ENCODE measurements at places on chromosomes 12 and 14.
A peak's percentile ranks its signal among the peaks of the same experiment; 100 is the strongest.

GRCh38 chr12:48067250-48067938 lies 38.5 kb downstream of the SENP1 start:
- no peak for DNase-seq

DNA sequence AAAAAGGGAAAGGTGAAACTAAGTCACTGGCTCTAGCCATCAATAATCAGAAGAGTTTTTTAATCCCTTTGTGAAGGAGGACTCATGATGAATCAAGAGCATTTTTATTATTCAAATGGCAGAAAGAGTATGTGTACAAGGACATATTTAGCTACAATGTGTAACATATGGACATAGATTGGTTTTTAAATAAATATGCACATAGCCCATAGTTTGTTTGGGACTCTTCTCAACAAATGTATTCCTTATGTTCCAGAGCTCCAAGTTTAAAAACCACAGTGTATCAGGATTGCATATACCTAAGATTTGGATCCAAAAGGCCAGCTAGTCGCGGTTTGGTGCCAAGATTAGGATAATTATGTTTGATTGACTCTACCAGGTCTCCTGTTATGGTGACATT lies 104.2 kb downstream of the C12orf50 start:
- no peak for DNase-seq

DNA sequence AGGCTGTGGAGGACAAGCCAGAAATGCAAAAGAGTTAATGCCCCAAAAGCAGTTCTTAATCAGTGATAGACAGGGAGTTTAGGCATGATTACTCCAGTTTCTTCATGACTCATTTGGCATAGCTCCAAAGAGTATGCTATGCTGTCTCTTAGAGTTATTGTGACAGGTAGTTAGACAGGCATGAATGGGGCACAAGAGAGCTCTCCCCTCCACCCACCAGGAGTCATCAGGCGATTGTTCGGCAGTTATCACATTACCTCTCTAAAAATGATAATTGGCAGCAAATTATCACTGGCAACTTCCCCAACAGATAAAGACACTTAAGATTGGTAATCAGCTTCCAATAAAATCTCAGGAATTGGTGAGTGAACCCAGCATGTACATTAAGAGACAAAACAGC lies 320.1 kb downstream of the DAD1 start:
- peak; percentile 25 for DNase-seq

- no peak for DNase-seq
Observed at GRCh38 chr12:110431957-110432587, 18.1 kb downstream of the ARPC3 start.

DNA sequence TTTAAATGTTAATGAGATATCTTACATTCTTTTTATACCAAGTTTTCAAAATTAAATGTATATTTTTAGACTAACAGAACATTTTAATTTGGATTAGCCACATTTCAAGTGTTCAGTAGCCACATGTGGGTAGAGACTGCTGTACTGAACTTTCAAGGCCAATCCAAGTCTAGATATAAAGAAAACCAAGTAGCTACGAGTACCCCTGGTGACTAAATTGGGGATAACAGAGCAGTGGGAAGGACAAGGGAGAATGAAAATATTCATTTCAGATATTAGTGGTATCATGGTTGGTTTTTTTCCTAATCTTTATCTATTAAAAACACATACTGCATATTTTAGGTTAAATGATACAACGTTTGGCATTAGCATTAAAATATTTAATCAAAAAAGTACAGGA lies 69.4 kb upstream of the RHOJ start:
- DNase-seq: peak; percentile 6

GRCh38 chr12:50354908-50355307 lies 41.5 kb downstream of the FAM186A start:
- DNase-seq: peak; percentile 9

DNA sequence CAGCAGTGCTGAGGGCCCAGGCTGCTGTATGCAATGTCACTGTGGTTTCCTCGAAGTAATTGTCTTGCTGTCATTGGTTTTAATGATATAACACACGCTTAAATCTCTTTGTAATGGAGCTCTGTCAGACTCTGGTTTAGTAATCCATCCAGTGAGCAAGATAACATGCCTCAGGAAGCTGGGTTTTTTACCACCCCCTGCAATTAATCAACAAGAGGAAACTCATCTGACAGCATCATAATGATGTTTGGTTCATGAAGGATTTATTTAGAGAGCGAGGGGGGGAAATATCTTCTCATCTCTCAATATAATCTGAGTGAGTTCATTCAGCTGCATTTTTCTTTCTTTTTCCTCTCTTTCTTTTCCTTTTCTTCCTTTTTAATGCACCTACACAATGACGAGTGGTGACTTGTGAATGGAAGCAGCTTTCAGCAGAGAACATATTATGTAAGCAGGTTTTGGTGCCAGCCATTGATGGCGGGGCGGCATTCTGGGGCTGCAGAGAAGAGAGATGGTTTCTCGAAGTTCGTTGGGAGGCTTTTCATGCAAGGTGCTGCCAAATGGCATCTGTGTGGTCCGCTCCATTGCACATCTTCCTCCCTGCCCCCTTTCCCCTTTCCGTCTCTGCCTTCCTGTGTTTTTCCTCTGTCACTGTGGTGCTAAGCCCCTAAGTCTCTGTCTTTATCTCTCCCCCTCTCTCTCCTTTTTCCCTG lies 6.7 kb downstream of the RPH3A start:
- no peak for DNase-seq

DNA sequence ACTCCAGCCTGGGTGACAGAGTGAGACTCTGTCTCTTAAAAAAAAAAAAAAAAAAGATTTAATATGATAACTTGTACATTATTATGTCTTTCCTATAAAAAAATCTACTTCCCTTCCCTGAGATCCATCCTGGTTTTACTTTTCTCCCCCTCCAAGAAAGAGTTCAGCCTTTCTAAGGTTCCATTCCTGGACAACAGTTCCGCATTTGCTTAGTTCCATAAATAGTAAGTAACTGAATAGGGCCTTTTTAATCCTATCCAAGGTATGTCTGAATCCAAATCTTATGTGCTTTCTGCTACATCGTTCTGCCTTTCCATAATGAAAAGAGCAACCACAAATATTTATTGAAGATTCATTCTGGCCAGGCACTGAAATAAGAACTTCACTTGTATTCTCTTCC lies 187.8 kb downstream of the DACT1 start:
- peak; percentile 22 for DNase-seq

- DNase-seq: no peak
Observed at GRCh38 chr14:97120611-97121031, 323.4 kb downstream of the VRK1 start.

DNA sequence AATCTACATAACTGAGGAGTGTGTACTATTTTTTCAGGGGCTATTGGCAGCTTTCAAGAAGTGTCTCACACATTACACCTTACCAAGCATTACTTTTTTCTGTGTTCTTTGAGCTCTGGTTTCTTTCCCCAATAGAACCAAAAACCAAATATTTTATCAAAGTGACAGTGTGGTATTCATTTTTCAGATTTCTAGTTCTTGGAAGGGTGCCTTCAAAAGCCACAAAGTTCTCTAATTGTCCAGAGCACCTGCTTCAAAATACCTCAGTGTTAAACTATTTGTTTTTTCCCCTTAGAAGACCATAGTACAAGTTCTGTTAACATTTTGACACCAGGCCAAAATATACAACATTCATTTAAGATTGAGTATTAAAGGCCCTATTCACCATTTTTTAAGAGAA lies 515.7 kb downstream of the ETNK1 start:
- DNase-seq: no peak

DNA sequence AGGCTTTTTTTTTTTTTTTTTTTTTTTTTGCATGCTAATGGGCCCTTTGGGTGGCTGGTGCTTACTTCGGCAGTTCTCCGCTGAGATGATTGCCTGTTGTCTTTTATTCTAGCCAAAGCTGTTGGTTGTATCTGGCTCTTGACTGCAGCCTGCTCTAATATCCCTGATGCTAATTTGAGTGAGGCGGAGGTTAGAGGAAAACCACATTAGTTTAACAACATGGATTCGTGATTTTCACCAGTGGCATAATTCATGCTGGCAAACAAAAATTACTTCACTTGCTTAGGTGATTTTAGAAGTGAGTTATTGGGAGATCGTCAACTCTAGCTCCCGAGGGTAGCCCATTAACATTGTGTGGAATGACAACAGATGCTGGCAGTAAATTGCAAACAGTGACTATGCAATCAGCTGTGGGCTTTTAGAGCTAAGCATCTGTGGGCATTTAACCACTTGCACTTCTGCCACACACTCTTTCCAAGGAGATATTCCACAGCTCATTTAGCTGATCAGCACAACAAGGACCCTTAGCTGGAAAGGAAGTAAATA lies 97.6 kb upstream of the ZDHHC17 start:
- DNase-seq: no peak

GRCh38 chr12:72074065-72074464 lies 135.4 kb downstream of the TPH2 start:
- no peak for DNase-seq

DNA sequence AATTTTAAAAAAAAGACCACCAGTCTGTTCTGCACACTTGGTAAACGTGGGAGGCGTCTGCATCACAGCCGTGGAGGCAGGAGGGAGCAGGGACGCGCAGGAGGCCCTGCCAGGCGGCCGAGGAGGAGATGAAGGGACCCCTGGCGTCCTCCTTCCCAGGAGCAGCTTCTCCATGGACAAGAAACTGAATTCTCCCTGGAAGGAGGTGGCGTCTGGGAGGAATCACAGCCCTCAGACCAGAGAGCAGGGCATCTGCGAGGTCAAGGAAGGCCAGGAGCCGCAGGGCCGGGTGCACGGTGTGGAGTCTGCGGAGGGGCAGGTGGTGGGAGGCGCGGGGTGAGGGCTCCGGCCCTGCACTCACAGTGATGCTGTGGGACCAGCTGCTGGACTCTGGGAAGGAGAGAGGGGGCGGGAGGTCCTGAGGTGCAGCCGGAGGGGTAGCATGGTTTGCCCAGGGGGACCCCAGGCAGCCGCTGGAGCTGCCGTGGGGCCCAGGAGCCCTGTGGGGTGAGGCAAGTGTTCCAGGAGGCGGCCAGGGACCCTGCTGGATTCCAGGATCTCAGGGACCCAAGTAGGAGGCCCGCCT lies 73.5 kb upstream of the GALNT9 start:
- no peak for DNase-seq

GRCh38 chr14:50560931-50561285 lies 963 bp downstream of the ATL1 start:
- peak; percentile 66 for DNase-seq

GRCh38 chr12:38744041-38744440 lies 161.3 kb downstream of the CPNE8 start:
- DNase-seq: peak; percentile 1

- DNase-seq: peak; percentile 42
Observed at GRCh38 chr14:81990312-81990761, 456.7 kb upstream of the SEL1L start.

DNA sequence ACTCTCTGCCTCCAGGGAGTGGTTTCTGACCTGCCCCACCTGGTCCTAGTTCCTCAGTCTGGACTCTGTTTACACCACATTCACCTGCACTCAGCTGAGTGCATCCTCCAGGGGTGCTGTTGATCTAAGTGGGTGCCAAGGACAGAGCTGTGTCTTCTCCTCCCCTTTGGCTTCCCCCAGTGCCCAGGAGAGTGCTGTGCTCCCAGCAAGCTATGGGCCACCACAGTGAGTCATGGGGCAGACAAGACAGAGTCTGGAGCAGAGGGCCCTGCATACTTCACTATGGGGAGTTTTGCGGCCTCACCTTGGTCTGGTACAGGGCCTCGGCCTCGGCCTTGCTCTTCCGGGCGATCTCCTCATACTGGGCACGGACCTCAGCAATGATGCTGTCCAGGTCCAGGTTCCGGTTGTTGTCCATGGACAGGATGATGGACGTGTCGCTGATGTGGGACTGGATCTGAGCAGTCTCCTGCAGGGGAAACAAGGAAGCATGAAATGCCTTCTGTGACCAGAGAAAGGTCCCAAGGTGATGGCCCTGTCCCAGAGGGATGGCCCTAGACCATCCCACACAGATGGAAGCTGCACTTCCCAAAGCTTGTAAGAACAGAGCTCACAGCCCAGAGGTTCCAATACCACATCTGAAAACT lies 4.9 kb downstream of the KRT73 start:
- DNase-seq: no peak

- peak; percentile 49 for DNase-seq
Observed at GRCh38 chr14:50647753-50648152, 20.4 kb downstream of the SAV1 start.

GRCh38 chr14:50675597-50675996 lies 7.5 kb upstream of the SAV1 start:
- peak; percentile 80 for DNase-seq

DNA sequence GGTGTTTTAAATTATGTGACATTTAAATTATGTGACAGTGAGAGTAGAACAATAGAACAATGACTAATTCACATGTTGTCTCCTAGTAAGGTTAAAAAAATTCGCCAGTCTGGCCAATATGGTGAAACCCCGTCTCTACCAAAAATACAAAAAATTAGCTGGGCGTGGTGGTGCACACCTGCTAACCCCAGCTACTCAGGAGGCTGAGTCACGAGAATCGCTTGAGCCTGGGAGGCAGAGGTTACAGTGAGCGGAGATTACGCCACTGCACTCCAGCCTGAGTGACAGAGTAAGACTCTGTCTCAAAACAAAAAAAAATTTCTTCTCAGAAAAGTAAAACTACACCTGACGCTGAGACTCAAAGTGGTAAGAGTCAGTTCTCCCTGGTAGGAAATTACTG lies 2.7 kb downstream of the CS start:
- no peak for DNase-seq

- no peak for DNase-seq
Observed at GRCh38 chr12:10102322-10102721, 3.5 kb upstream of the CLEC1A start.

DNA sequence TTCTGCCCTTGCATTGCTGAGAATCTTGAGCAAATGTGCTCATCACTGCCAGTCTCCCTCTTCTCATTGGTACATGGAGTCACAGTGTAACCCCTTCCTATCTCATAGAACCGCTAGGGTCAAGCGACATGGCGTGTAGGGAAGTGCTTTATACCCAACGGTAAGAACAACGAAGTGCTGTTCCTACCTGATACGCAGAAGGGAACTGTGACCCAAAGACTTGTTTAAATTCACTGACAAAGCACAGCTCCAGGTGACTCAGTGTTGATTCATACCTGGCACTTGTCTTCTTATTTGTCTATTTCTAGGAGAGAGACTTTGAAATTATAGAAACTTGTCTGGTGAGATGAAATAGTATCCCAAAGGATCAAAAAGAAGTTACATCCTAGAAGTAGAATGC lies 53.7 kb downstream of the FBXL14 start:
- DNase-seq: no peak

DNA sequence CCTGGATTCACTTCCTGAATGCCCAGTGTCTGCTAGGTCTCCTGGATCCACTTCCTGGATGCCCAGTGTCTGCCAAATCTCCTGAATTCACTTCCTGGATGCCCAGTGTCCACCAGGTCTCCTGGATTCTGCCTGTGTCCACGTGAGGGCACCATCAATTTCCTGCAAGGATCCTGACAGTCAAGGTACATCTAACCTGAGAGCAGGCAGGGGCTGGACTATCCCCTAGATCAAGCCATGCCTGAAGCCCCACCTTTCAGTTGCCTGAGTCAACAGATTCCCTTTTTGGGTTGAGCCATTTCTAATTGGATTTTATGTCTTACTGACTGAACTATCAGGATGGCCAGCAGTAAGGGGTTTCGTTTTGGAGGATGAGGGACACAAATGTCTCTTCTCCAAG lies 49.5 kb downstream of the GALNT9 start:
- DNase-seq: no peak
